ENCODE measurements at places on chromosomes 5 and 9.
A peak's percentile ranks its signal among the peaks of the same experiment; 100 is the strongest.

GRCh38 chr9:4769321-4770080, 23.2 kb upstream of the RCL1 start:
- no peak for DNase-seq

GRCh38 chr5:33641744-33642505, 201.2 kb downstream of the TARS1 start:
- no peak for DNase-seq

- DNase-seq, result no peak
Observed at GRCh38 chr5:134534726-134535110, 9.2 kb downstream of the JADE2 start.

GRCh38 chr5:62206150-62206829, 99.7 kb upstream of the KIF2A start:
- DNase-seq, result peak; percentile 6

DNA sequence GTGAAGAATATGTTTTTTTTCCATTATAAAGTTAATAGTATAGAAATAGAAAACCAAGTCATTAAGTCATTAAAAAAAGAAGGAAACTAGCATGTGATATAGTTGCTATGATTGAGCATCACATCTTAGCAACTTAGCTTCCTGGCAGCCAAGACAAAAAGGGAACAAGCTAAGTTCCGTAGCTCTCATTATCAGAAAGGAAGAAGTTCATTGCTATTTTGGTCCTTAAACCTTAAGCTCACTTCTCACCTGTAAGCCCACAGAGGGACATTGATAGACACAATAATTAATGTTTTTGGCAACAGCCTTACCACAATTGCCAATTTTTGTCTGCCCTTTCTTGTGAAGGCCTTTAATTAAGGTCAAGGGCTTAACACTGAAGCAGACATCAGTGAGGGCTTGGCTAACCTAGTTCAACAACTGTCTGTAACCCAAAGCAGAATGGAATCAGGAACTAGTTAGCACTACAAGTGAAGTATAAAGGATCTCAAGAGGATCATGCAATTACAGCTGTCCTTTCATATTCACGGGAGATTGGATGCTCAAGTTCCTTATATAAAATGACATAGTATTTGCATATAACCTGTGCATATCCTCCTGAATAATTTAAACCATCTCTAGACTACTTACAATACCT, 24.0 kb upstream of the KLF4 start:
- no peak for DNase-seq

DNA sequence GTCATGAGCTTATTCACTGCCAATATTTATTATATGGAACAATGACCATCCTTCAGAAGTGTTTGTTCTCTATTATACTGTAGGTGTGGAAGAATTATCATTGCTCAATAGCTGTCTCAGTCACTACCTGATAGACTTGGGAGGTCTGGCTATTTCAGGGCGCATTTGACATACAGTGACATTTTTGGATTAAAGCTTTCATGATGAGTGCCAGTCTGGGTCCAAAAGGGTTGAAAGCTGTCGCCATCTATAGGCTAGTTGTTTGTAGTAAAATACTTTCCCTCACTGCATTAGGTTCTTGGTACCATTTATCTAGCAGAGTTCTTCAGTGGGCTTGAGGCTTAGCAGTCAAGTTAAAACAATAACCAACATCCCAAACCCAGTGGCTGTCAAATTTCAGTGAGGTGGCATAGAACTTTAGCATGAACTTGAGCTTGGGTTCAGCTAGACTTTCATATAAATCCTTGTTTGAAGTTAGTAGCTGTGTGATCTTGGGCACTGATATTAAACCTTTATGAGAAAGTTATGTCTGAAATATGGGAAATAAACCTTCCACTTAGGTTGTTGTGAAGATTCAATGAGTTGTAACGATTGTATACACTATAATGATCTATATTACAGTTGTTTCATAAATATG, 110.5 kb upstream of the CDKN2B start:
- DNase-seq, result no peak

- no peak for DNase-seq
Observed at GRCh38 chr9:134839455-134840125, 41.0 kb upstream of the FCN2 start.

DNA sequence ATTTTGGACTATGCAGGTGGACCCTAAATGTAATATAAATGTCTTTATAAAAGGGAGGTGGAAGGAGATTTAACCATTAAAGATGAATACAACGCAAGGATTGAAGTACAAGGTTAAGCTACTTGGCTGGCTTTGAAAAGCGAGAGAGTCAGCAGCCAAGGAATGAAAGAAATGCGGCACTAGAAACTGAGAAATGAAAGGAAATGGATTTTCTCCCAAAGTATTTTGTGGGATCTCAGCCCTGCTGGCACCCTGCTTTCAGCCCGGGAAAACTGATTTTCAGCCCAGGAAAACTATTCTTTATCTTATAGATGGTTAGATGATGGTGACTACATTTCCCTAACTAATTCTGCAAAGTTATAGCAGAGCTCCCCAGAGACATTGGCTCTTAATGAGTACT, 1349.6 kb upstream of the C9orf72 start:
- no peak for DNase-seq

DNA sequence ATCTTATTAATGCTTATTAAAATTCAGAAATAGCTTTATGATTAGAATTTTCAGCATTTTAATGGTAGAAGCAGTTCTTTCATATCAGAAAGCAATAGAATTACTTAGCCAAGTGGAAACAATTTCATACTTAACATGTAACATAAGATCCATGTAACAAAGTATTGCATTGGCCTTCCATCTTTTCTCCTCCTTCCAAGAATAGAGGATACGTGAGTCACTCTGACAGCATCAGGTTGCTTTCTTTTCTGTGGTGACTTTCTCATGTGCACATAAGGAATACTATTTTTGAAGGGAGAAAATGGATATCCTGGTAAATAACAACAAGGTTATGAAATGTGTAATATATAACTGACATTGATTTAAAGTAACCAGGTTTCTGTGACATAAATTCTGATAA, 272.2 kb downstream of the ANXA1 start:
- no peak for DNase-seq

DNA sequence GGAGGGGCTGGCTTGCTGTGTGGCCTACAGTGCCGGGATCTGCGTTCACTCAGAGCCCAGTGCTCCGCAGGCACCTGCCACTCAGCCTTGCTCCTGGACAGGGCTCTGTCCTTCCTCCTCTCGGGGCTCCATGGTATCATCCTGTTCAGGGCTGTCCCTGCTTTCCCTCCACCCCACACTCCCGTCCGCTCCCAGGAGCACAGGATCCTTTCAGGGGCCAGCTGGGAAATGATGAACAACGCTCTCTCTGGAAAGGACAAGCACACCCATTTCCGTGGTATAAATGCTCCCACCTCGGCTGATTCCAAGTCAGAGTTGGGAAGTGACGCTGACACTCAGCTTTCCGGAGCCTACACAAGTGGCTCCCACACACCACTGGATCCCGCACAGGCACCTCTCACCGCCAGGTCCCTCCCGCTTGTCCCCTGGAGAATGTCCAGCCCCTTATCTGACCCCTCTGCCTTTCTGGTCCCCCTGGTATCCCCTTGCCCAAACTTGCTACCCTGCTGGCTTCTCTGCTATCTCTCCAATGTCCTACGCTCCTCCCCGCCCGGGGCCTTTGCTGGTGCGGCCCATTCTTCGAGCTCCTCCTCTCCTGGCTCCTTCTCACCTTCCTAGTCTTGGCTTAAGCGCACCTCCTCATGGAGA, 21.3 kb downstream of the HMCN2 start:
- no peak for DNase-seq

DNA sequence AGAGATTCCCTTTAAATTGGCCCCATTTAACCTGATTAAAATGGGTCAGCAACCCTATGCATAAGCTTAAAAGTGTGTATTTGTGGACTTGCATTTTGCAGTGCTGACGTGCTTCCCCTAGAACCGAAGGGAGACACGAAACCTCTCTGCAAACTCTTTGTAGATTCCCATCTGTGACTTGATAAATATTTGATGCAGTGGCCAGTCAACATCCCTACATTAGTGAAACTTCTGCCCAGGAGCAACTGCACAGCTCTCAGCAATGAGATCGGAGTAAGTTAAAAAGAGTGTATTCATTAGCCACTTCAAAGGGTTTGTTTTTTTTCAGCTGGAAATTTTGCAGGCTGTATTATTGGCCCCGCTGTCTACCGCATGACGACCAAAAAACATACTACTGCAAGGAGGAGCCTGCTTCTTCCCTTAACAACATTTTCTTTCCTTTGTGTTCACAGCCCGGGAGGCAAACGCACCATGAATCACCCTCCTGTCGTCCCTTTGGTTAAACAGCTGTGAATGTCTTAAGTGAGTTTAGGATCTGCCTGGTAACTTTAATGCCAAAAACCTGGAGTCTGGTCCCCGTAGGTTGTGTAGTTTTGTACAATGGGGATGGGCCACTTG, 38.0 kb upstream of the TCERG1 start:
- no peak for DNase-seq

- DNase-seq, result peak; percentile 93
Observed at GRCh38 chr5:177133096-177133852, at the start of gene NSD1. TSS of gene NSD1 (plus strand) at chr5:177133773. CDS start at chr5:177135104, 1,331 bp downstream.

DNA sequence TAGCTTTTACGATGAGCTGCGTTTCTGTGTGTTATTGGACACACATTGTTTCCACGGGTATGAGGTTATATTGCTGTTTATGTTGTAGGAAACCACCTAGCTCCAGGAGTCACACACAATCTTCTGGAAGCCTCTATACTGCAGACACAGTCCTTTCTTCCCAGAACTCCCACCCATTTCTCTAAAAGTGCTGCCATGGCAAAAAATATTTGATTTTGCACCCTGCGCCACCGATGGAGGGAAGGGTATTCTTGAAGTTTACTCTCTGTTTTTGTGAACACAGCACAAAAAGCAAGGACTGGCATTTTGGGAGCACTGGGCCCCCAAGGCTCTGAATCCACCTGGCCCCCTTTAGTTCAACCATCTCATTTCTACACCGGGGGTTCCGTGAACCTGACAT, 187.5 kb downstream of the ICE1 start:
- DNase-seq, result no peak

DNA sequence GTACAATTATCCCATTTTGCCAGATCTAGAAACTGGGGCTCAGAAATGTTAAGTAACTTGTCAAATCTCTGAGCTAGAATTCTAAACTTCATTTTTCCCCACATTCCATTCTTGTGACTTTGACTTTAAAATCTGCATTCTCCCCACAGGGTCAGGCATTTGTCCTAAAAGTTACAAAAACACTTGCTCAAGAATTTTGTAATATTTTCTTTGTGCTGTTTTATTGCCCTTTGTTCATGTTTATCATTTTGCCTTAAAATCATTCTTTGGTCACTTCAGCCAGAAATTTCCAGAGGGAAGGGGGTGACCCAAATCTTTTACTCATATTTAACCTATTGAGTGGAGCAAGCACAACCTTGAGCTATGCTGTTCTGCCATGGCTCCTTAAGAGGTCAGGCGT, 120.1 kb upstream of the CCL21 start:
- DNase-seq, result no peak

- DNase-seq, result peak; percentile 97
Observed at GRCh38 chr5:131796793-131797693, at the start of gene FNIP1. TSS of gene FNIP1 (minus strand) at chr5:131797017. CDS start at chr5:131796921, 96 bp downstream.

- DNase-seq, result no peak
Observed at GRCh38 chr5:181260720-181261319, at the start of gene TRIM52. TSS of gene TRIM52 (minus strand) at chr5:181261143. CDS start at chr5:181260813, 330 bp downstream.

- DNase-seq, result no peak
Observed at GRCh38 chr5:152711801-152712388, 306.8 kb upstream of the NMUR2 start.

DNA sequence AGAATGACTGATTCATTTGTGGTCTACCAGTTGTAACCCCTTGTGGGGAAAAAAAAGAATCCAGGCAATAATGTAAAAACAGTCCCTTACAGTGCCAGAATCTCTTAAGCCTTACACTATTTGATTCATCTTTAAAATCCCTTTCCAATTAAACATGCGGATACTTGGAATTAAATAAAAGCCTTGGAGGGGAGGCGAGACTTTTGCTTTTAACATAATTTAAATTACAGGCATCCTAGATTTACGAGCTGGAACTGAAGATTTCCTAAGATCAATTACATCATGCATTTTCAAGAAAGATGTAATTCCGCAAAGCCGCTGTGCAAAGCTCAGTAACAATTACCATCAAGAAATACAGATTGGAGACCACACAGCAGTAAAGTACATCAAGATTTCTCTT, 370.2 kb downstream of the MTRR start:
- DNase-seq, result no peak
